HepG2 (cell line): ENCODE measurements at places on chromosomes 13 and 19. TPM values are rescaled to one million over a fixed set of nuclear protein-coding genes. Genes with fewer than 3 reads are reported as not detected.

GRCh38 chr13:49560270-49561061 lies 24.9 kb downstream of the RCBTB1 start:
- DNase-seq = peak; percentile 68

GRCh38 chr19:5705552-5705951 lies 14.4 kb downstream of the LONP1 start:
- no peak for DNase-seq

- DNase-seq = no peak
Observed at GRCh38 chr13:21413013-21413412, 46.1 kb downstream of the ZDHHC20 start.

Gene CADM4
- polyA plus RNA-seq = 8.5 and 15.4 TPM in 2 replicates

DNA sequence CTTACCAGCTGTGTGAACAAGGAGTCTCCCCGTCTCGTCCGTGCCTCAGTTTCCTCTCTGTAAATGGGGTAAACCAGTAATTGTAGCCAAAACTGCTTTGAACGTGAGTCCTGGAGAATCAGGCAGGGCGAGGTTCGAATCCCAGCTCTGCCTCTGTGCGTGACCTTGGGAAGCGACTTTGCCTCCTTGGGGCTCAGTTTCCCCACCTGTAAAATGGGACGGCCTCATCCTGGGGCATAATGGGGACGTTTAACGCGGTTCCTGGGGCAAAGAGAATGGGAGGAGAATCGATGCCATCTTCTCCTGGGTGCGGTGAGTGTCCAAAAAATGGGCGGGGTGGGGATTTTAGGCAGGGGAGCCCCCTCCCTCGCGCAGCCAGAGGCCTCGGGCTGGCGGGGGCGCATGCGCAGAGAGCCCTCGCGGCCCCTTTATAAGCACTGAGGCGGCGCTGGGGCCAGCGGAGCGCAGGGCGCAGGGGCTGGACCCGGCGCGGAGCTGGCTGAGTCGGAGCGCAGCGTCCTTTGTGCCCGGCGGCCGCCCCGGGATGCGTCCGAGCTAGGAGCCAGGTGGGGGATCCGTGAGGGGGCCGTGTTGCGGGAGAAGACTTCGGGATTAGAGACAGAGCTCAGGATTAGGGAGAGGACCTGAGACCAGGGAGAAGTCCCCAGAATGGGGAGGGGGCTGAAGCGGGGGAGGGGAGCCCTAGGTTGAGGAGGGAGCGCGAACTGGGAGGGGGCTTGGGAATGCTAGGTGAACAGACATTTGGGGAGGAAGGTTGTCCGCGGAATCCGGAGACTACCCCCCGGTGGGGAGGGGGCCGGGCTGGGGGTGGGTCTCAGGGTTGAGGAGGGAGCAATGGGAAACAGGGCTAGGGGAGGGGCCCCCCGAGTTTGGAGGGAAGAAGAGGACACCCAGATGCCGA lies at the start of gene NCAN:
TSS of gene NCAN (plus strand) at position 460 of the 922 bp plus-strand sequence. CDS start 4,996 bp downstream, outside the sequence.
- DNase-seq = no peak
